Stomach (tissue), 19 donors: ENCODE measurements at places on chromosomes 16 and 17. TPM values are rescaled to one million over a fixed set of nuclear protein-coding genes. Genes with fewer than 3 reads are reported as not detected.

- DNase-seq = no peak
Observed at GRCh38 chr16:29810699-29811169, 1.3 kb upstream of the PRRT2 start.

DNA sequence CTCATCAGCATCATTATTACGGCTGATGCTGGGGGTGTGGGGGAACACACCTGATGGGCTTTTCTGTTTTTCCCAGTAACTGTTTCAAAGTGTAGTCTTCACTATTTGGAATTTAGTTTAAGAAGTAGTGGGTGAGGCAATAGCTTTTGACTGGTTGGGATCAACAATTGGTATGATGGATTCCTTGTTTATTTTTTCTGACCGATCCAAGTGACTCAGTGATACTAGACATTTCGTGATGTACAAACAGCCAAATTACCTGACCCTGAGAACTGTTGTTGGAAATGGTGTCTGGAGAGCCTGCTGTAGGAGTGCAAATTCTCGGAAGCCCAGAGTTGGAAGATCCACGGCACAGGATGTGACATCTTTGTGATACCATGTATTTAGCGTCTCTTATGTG, 204.2 kb downstream of the PRKCA start:
- no peak for DNase-seq

Gene ACE
- 1.3 TPM for polyA plus RNA-seq

GRCh38 chr16:11326084-11326736, 19.0 kb upstream of the RMI2 start:
- DNase-seq = no peak

Gene CISD3
- polyA plus RNA-seq = 79.9 TPM

GRCh38 chr17:61425682-61426481, 26.2 kb downstream of the TBX2 start:
- no peak for DNase-seq

- no peak for DNase-seq
Observed at GRCh38 chr16:1224558-1224957, 510 bp downstream of the TPSG1 start.

Gene KRT9
- polyA plus RNA-seq = not detected

GRCh38 chr16:31473264-31473984, 1.5 kb downstream of the TGFB1I1 start:
- no peak for DNase-seq

Gene SLC35G6
- polyA plus RNA-seq = not detected

Gene CIBAR2
- not detected for polyA plus RNA-seq

Gene CDK3
- polyA plus RNA-seq = 7.3 TPM

- DNase-seq = no peak
Observed at GRCh38 chr17:9432934-9433421, 142.6 kb downstream of the STX8 start.

DNA sequence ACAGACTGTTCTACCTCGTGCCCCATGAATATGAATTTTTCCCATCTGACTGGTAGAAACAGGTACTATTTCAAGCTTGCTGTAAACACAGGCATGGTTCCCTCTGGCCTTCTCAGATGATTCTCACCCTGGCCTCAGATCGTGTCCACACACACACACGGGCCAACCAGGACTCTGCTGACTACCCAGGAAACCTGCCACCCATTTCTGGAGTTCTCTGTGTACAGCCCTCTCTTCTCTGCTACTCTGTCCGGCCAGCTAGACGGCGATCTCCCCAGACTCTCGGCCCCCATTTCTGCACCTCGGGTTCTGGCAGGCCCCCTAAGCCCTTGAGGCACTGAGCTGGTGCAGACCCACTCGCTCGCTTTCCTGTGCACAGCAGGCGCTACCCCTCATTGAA, 31.2 kb downstream of the RPA1 start:
- DNase-seq = no peak

DNA sequence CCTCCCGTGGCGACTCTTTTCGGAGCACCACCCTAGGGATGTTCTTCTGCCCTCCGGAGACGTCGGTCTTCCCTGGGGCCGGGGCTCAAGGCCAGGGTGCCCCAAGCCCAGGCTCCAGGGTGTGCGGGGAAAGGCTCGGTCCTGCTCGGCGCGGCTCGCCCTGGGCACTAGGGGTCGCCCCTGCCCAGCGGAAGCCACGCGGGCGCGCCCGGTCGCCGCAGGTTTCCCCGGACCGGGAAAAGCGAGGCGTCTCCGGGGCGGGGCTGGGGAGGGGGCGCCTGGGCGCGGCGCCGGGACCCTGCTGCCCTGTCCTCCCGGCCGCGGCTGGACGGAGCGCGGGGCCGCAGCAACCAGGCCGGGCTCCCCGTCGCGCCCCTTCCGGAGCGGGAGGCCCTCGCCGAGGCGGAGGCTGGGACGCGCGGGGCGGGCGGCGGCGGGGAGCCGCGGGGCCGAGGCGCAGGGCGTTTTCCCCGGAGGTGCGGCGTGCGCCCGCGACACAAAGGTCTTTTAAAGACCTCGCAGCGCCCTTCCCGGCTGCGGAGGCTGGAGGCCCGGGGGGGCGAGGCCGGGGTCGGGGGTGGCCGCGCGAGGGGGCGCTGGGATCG, 76.4 kb downstream of the MRC2 start:
- peak; percentile 83 for DNase-seq

- DNase-seq = no peak
Observed at GRCh38 chr17:68499587-68499986, 12.6 kb upstream of the PRKAR1A start.

Gene STAT5B
- 18.9 TPM for polyA plus RNA-seq

Gene IRF8
- polyA plus RNA-seq = 7.3 TPM

- DNase-seq = no peak
Observed at GRCh38 chr17:48997103-48997826, at the start of gene IGF2BP1. TSS of gene IGF2BP1 (plus strand) at chr17:48997385. CDS start at chr17:48997746, 361 bp downstream.

- no peak for DNase-seq
Observed at GRCh38 chr16:85970016-85970733, 71.2 kb downstream of the IRF8 start.

GRCh38 chr16:11484691-11485258, 101.9 kb downstream of the LITAF start:
- no peak for DNase-seq

DNA sequence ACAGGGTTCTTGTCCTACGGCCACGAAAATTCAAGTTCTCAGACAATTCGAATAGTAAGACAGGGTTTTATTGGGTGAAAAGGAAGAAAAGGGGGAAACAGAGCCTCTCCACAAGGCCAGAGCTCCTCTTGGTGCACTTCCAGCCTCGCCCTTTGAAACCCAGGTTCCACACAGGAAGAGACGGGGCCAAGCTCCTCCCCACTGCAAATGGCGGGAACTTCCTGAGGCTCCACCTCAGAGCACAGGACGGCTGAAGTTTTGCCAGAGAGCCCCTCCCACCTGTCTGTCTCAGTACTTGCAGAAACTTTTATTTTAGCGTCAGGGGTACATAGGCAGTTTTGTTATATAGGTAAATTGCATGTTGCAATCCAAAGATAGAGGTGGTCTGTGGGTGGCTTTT, 165.7 kb upstream of the CDH8 start:
- DNase-seq = no peak

GRCh38 chr17:62955841-62956352, 10.1 kb upstream of the TANC2 start:
- DNase-seq = no peak

Gene WSB1
- 34.1 TPM for polyA plus RNA-seq

- DNase-seq = peak; percentile 86
Observed at GRCh38 chr17:74957935-74958740, 14.4 kb downstream of the HID1 start.

Gene IL17C
- not detected for polyA plus RNA-seq

Gene TP53TG3B
- polyA plus RNA-seq = not detected

Gene AMDHD2
- 21.1 TPM for polyA plus RNA-seq

DNA sequence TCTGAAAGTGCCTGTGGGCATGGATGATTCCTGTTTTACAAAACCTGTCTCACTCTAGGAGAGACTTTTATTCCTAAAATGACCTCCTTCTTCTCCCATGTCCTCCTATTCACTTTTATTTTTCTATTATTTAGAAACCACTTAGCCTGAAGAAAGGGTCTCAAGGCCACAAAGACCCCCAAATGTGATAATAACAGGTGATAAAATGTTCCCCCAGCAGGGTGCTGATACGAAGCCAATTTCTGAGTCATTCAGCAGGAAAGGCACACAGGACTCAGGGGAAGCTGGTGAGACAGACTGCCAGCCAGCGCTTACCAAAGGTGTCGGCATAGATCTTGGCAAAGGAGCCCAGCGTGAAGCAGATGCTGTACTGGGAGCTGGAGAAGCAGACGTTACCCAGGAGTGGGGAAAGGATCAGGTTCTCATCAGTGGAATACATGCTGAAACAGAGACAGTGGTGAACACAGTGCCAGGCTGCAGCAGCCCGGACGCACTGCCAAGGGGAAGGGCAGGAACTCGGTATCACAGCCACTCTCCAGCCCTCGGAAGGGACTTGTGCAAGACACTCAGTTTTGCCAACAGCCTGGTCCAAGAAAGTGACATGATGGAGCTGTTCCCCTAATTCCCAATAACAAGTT, 24.6 kb downstream of the HIGD1B start:
- no peak for DNase-seq

- peak; percentile 56 for DNase-seq
Observed at GRCh38 chr16:84940670-84941551, 70.4 kb downstream of the ZDHHC7 start.

DNA sequence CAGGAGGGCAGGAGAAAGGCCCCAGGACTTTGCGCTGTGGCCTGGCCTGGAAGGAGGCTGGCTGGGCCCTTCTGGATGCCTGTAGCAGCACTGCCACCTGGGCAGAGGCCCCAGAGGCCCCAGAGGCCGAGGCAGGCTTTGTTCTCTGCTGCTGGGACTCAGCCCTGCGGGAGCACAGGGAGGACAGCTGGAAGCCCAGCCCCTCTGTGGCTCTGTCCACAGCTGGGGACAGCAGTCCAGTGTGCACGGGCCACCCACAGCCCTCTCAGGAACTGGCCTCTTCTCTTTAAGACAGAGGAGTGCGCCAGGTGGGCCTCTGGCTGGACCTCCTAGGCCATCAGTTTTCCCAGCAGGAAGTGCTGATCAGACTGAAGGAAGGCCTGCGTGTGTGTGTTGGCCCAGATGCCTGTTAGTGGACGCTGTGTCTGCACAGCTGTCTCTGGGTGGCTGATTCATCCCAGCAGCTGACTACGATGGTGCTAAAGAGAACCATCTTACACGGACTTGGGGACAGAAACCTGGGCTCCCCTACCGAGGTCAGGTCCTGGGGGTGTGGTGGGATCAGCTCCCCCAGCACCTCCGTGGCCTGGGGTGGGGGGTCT, 26.9 kb upstream of the ZNF750 start:
- DNase-seq = no peak

DNA sequence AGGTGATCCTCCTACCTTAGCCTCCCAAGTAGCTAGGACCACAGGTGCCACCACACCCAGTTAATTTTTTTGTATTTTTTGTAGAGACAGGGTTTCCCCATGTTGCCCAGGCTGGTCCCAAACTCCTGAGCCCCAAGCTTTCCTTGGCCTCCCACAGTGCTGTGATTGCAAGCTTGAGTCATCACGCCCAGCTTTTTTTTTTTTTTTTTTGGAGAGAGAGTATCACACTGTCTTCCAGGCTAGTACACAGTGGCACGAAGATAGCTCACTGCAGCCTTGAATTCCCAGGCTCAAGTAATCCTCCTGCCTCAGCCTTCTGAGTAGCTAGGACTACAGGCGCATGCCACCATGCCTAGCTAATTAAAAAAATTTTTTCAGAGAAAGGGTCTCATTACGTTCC, 27.2 kb downstream of the HEATR9 start:
- no peak for DNase-seq

DNA sequence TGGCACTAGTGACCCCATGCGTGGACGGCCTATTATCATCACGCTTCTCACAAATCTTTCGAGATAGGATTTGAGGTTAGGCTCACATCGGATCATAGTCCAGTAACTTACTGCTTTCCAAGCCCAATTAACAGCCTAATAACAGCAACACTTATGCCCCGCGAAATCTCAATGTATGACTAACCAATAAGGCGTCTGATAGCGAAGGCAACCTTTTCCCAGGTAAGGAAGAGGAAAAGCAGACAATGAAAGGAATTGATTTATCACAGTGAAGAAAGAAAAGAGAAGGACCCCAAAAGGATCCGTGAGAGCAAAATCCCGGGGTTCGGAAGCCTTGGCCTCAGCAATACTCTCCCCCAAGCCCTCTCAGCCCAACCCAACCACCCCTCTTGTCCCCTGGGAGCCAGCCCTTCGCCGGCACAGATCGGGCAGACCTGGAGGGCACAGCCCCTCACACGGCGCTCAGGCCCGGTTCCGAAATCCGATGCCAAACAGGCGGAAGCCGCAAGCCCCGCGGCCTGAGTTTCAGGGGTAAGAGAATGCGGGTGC, 534 bp downstream of the GPATCH8 start:
- peak; percentile 26 for DNase-seq

GRCh38 chr16:7962091-7962879, 628.0 kb downstream of the TMEM114 start:
- DNase-seq = no peak

DNA sequence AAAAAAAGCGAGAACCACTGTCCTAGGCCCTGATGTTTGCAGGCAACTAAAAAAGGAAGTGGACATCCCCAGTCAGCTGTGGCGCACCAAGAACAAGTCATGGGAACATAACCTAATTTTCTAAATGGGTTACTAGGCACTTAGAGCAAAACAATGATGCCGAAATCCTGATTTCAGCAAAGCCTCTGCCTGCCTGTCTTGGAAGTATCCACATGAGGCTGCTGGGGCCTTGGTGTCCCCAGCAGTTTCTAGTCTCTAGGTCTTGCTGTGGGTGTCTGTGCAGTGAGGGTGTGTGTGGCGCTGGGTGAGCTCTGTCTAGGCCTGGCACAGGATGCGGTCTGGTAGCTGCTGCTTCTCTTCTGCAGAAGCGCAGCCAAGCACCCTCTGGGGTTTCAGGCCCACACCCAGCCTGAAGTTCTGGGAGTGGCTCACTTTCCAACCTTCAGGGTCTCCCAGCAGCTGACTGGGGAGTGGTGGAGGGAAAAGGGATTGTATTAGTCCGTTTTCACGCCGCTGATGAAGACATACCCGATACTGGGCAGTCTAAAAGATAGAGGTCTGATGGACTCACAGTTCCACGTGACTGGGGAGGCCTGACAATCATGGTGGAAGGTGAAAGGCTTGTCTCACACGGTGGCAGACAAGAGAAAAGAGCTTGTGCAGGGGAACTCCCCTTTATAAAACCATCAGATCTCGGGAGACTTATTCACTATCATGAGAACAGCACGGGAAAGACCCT, 21.1 kb downstream of the STH start:
- no peak for DNase-seq

GRCh38 chr17:78448356-78448993, 70.0 kb downstream of the PGS1 start:
- DNase-seq = no peak

Gene FOXN1
- polyA plus RNA-seq = not detected

Gene CXCL16
- 26.6 TPM for polyA plus RNA-seq

DNA sequence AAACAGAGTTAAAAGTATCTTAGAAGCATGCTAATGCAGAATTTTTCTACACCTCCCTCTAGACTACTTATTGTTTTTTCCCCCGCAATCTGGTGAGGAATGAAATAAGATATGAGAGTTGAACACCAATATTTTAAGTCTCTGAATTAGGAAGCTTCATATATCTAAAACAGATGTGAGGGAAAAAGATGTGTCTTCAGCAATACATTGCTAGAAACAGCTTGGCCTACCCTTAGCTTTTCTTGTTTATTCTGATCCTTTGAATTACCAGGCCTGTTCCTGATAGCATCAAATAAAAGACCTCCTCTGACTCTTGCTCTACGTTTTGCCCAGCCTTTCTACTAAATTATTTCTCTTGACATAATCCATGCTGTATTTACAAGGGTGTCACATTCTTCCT, 221.8 kb downstream of the CDH11 start:
- DNase-seq = no peak

Gene EXOC3L1
- 4.0 TPM for polyA plus RNA-seq

Gene TBC1D3H
- 6.1 TPM for polyA plus RNA-seq

Gene SPAG9
- 13.6 TPM for polyA plus RNA-seq
